Caco-2 (cell line): ENCODE measurements at places on chromosomes 3 and 15. TPM values are rescaled to one million over a fixed set of nuclear protein-coding genes. Genes with fewer than 3 reads are reported as not detected.

FMN1 gene
- 0.95 and 1.6 TPM in 2 replicates for total RNA-seq

DAPK2 gene
- 1.4 and 2.2 TPM in 2 replicates for total RNA-seq

HACD2 gene
- 84.7 and 92.5 TPM in 2 replicates for total RNA-seq

- no peak for DNase-seq
These were observed 512.6 kb upstream of the PPP2R3A start for GRCh38 chr3:135452881-135453280.

DNA sequence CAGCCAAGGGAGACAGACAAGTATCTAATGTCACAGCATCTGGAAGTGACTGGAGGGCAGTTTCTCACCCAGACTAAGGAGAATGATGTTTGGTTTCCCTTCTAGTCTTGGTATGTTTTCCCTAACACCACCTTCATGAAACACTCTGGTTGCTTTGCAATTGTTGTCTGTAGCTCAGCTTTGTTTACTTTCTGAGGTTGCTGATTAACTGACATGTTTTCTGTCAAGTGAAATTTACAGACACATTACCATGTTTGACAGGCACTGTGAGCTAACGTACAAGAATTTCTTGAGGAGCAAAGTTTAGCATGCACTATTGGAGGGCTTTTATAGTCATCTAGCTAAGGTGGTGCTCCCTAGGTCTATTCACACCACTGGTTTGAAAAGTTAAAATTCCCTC is 131.6 kb upstream of the NECTIN3 start:
- DNase-seq, result peak; percentile 27

- no peak for DNase-seq
These were observed 14.3 kb downstream of the KAT2B start for GRCh38 chr3:20054549-20054987.

- DNase-seq, result no peak
These were observed 163.4 kb upstream of the NSMCE3 start for GRCh38 chr15:29433050-29433318.

DNA sequence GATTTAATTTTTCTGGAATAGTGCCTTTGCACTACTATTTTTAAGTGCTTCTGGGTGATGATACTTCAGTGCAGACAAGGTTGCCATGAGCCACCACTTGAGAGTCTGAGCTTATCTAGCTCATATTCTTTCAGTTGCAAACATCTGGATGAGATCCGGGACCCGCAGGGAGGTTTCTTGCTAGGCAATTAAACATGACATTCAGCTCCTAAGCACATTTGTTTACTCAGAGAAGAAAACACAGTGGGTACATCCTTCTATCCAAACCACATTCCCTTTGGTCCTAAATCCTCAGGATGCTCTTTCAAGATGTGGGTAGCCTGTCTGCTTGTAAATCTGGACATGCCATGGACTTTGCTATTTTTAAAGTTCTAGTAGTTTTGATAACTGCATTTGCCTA is 12.0 kb downstream of the PLSCR1 start:
- DNase-seq, result no peak

GRCh38 chr3:20254268-20255117 is 68.5 kb upstream of the SGO1 start:
- DNase-seq, result no peak

DNA sequence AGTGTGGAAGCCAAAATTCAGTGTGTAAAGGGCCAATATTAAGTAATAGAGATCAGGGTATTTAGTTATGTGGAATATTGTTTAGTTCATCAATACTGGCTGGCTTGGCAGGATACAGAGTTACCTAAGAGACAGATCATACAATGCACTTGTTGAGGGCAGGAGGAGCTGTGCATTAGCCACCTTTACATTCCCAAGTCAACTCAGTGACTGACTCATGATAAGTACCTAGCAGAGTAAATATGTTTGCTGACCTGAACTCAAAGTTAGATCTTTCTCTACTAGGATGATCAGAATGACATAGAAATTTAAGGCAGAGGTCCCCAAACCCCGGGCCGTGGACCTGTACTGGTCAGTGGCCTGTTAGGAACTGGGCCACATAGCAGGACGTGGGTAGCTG is 3.5 kb upstream of the ABHD17C start:
- DNase-seq, result no peak
